ENCODE measurements at places on chromosomes 5 and 9. TPM values are rescaled to one million over a fixed set of nuclear protein-coding genes. Genes with fewer than 3 reads are reported as not detected.

SPATA31A3 gene
- total RNA-seq, result not detected

ADCY2 gene
- not detected for total RNA-seq

MYMK gene
- total RNA-seq, result not detected

ANKRD18B gene
- total RNA-seq, result 4.3 TPM

DDX4 gene
- total RNA-seq, result not detected

FGF10 gene
- not detected for total RNA-seq

FABP6 gene
- 0.81 TPM for total RNA-seq

SHISAL2B gene
- not detected for total RNA-seq

F2RL1 gene
- total RNA-seq, result 283 TPM

PTGS1 gene
- total RNA-seq, result 1.4 TPM

IL3 gene
- not detected for total RNA-seq

PCDHA6 gene
- not detected for total RNA-seq

Measured in A549 treated with GW870086 at 1 μM for 4 hours (cell line).